Left ventricle myocardium superior (tissue), 1 donor: ENCODE measurements at places on chromosomes 2 and 18.

GRCh38 chr2:108942888-108943287 is 46.1 kb downstream of the EDAR start:
- DNase-seq: no peak

- no peak for DNase-seq
Observed at GRCh38 chr2:184091456-184091855, 506.9 kb upstream of the ZNF804A start.

DNA sequence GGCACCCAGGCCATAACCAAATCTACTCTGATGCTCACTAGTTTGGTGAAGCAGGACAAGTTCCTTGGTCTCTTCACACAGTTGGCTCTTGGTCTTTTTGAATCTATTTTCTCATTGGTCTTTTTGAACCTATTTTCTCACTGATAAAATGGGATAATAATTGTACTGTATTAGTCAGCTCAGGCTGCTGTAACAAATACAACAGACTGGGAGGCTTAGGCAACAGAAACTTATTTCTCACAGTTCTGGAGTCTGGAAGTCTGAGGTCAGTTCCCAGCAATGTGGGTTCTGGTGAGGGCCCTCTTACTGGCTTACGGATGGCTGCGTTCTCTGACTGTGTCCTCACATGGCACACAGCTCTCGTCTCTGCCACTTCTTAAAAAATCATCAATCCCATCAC is 63.5 kb downstream of the C1D start:
- DNase-seq: no peak

DNA sequence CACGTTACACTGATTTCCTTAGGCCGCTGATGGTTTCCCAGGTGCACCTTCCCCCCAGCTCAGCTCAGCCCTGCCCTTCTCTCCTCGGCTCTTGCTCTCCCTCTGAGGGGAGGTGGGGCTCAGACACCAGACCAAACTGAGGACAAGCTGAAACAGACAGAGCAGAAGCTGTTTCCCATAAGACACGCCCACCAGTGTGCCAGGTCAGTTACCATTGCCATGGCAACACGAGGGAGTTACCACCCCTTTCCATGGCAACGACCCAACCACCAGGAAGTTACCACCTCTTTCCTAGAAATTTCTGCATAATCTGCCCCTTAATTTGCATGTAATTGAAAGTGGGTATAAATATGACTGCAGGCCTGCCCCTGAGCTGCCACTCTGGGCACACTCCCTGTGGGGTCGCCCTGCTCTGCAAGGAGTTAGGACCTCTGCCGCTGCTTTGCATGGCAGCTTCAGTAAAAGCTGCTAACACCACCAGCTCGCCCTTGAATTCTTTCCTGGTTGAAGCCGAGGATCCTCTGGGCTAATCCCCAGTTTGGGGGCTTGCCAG is 120.9 kb upstream of the SMIM21 start:
- no peak for DNase-seq

GRCh38 chr18:5630057-5630899 is 86.5 kb upstream of the EPB41L3 start:
- DNase-seq: peak; percentile 86

- DNase-seq: no peak
Observed at GRCh38 chr2:105654474-105655004, 90.2 kb upstream of the NCK2 start.

GRCh38 chr18:2881088-2881839 is 34.5 kb downstream of the EMILIN2 start:
- peak; percentile 75 for DNase-seq

DNA sequence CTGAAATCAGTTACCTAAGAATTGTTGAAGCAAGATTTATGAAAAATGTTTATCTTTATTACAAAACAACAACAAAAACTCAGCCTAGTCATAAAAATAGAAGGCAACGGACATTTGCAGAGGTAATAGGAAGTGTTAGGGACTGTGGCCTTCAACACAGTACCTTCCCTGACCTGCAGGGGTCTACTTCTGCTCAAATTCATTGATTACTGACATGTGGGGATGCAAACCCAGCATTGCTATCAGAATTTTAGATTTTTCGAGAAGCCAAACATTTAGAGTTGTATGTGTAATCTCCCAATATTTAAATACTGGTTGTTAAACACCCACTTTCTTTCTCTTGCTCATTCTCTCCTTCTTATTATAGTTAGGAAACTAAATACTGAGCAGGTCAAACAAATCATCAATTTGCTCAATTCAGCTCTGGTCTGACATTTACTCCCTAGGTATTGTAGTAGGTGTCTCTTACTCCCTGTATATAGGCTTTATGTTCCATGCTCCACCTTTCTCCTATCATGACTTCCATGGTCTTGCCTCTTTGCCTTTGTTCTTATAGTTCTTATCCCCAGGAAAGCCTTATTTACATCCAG is 198.5 kb downstream of the UBE2E3 start:
- no peak for DNase-seq

- no peak for DNase-seq
Observed at GRCh38 chr2:54995553-54995952, 54.7 kb downstream of the RTN4 start.

GRCh38 chr2:186881660-186882059 is 32.7 kb upstream of the ZSWIM2 start:
- no peak for DNase-seq

GRCh38 chr18:75320506-75320905 is 107.0 kb downstream of the SMIM21 start:
- DNase-seq: no peak

GRCh38 chr18:70195014-70195614 is 10.4 kb downstream of the RTTN start:
- no peak for DNase-seq

DNA sequence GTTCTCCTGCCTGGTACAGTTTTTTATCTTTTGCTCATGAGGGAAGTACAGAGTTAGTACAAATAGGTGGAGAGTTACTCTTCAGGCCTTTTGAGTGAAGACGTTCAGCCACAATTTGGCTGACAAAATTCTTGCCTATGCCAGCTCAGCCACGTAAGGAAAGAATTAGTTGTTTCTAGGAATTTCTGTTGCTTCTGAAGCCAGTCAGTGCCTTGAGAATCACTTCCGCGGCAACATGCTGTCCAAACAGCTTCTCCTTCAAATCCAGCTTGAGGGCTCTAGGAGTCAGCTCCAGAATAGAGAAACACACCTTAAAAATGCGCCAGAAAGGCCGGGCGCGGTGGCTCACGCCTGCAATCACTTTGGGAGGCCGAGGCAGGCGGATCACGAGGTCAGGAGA is 27.5 kb downstream of the M1AP start:
- no peak for DNase-seq

DNA sequence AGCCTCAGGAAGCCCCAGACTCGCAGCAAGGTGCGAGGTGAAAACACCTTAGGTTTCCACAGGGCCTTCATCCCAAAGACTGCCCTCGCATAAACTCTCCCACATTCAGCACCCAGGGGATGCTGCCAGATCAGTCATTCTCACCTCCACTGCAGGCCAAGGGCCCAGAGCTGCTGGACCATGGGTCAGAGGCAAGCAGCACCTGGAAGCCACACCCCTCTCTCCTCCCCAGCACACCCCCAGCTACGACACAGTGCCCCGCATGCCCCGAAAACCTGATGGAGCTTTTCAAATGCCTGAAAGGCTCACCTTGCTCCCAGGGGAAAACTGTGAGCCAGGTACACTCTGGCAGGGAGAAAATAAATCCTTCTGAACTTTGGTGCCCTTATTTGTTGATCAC is 31.9 kb upstream of the LDLRAD4 start:
- no peak for DNase-seq

DNA sequence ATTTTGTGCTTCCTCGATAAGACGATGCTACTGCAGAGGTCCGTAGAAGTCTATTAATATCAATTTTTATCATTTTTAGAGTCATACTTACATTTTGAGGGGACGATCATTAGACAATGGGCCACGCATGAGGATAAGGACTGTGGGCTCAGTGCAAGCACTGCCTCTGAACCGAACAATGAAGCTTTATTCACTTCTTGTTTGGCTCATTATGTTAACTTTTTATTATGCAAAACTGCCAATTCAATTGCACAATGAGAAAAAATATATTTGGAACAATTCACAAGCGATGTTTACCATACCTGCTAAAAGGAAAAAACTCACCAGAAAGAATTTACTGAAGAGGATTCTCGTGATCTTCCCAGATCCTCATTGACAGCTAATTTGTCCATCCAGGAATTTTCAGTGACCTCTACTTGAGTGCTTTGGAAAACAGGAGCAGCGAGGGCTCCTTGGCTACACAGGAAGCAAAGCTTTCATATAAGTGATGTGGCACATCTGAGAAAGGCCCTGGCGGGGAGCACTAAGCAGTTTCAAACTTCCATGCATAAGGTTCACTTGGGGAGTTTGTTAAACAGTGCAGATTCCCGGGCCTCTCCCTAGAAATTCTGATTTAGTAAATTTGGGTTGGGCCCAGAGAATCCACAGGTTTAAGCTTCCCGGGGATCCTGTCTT is 13.3 kb upstream of the CAPN13 start:
- no peak for DNase-seq

DNA sequence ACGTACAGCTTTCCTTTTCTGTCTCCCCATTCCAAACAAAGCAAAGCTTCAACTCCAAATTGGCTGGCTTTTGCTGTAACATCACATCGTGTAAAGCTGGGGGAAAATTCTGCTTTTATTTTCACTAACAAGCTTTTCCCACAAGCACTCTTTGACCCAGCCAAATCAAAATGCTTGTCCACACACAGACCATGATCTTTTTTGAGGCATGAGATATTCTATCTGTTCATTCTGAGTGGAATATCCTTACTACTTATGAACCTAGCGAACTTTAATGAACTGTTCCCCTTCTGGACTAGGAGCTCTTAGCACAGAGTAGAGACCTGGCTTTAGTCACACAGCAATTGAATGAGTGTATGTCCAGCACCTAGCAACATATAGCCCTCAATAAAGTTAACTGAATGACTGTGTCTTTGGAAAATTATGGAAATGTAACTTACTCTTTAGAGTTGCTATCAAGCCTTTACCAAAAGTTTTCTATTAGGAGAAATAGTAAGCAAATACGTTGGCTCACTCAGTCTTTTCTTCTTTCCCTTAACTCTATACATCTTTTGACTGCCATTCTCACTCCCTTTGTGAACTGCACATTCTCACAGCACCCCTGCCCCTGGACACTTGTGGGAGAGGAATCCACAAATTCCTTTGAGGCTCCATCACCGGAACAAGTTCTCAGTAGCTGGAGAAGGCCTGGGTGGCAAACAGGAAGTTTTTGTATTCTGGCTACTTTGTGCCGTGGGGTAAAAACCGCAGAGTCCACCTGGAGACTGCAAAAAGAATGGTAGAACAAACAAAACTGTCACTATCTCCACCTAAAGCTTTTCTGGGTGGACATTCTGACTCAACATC is 1.3 kb upstream of the UBE2E3 start:
- no peak for DNase-seq

DNA sequence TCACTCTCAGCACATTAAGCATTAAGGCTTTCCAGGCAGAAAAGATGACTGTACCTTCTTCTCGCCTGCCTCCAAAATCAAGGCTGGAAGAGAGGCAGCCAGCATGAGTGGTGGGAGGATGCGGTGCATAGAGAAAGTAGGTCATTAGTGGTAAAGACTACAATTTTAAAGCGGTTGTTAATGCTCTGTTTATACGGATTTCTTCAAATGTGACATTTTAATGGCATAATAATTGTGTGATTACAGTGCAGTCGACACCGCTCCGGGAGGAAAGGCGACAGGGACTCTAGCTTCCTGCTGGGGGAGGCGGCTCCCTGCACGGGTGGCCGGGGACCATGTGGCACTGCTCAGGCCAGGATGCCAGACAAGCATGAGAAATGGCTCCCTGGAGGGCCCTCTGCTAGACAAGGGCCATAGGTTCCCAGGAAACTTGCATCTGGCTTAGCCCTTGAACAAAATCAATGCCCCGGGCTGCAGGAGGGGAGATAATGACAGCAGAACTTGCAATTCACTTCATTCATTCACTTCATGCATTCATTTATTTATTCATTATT is 129.6 kb downstream of the GALNT14 start:
- no peak for DNase-seq

- no peak for DNase-seq
Observed at GRCh38 chr2:130875935-130876334, 39.2 kb downstream of the ARHGEF4 start.

DNA sequence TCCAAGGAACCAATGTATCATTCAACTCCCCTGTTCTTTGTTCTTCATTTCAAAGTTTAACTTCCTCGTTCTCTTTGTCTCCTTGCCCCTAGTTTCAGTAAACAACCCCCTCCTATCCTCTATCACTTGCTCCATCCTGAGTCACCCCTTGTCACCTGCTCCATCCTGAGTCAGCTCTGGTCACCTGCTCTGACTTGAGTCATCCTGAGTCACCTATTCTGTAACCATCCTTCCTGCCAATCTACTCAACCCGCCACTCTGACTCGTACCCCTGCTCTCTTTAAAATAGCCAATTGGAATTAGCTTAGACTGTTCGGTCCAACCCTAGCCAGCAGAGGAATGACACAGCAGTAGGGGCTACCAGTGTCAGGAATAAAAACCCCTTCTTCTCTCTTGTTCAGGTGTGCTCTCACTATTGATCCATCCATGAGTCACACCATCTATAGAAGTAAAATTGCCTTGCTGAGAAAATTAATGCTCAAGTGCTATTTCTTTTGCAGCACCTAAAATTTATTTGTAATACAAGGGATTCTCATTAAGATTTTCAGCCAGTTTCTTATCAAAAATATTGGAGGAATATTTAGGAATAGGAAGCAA is 326.8 kb downstream of the AKAIN1 start:
- no peak for DNase-seq

DNA sequence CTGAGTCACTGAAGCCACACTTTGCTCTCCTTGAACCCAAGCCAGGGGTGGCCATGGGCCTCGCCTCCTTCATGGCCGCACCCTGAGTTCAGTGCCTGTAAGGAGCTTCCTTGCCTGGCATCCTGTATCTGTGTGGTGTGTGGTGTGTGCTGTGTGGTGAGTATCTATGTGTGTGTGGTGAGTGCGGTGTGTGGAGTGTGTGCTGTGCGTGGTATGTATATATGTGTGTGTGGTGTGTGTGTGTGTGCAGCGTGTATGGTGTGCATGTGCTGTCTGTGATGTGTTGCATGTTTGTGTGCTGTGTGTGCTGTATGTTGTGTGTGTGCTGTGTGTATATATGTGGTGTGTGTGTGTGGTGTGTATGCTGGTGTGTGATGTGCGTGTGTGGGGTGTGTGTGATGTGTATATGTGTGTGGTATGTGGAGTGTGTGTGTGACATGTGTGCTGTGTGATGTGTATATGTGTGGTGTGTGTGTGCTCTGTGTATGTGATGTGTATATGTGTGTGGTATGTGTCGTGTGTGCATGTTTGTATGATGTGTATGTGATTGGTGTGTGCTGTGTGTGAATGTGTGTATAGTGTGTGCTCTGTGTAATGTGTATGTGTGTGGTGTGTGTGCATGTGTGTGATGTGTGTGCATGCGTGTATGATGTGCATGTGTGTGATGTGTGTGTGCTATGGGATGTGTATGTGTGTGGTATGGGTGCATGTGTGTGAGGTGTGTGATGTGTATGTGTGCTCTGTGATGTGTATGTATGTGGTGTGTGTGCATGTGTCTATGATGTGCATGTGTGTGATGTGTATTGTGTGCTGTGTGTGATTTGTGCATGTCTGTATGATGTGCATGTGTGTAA is 22.6 kb downstream of the PRELID3A start:
- DNase-seq: no peak
